ENCODE measurements at places on chromosomes 3 and 15.

GRCh38 chr15:39589815-39590644 lies 9.2 kb downstream of the THBS1 start:
- no peak for DNase-seq

- DNase-seq = no peak
These were observed 60.2 kb downstream of the CORO2B start for GRCh38 chr15:68638953-68639515.

- DNase-seq = no peak
These were observed 72.0 kb upstream of the ADAMTS9 start for GRCh38 chr3:64759811-64760210.

DNA sequence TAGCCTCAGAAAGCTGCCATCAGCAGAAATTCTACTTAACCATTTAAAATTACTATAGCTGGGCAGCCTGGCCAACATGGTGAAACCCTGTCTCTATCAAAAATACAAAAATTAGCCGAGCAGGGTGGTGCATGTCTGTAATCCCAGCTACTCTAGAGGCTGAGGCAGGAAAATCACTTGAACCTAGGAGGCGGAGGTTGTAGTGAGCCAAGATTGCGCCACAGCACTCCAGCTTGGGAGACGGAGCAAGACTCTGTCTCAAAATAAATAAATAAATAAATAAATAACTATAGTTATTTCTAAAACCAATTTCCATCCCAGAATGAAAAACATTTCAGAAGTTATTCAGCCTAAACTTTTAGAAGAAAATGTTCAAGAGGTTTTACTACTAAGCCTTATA lies 25.1 kb downstream of the LRRFIP2 start:
- DNase-seq = no peak

- DNase-seq = no peak
These were observed 53.7 kb upstream of the TRAK1 start for GRCh38 chr3:42037318-42037945.

GRCh38 chr3:61780455-61781228 lies 219.3 kb downstream of the PTPRG start:
- no peak for DNase-seq

DNA sequence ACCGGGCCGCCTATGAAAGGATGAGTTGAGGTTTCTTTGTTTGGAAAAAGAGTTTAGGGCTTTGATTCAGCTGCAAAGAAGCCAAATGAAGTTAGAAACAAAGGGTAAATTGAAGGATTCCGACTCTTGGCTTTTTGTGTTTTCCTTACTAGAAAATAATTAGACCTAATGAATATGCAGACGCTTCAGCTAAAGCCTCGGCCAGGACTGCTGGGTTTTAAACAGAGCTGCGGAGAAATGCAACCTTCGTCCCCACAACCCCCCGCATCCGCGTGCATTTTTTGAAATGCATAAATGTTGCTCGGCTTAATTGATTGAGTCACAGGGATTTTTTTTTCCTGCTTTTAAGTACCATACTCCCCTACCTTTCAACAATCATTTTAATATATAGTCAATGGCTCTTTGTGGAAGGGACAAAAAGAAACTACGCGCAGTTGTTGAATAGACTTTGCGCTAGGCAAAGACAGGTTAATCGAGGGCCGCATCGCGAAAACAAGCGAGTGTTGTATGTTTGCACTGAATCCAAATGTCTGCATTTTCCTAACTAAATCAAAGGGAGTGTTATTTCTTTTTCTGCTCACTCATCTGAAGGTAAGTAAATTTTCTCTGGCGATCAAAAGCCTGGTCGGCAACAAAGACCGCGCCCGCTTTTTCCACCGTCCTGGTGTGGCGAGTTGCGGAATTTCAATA lies 1.3 kb upstream of the ZIC4 start:
- DNase-seq = no peak

DNA sequence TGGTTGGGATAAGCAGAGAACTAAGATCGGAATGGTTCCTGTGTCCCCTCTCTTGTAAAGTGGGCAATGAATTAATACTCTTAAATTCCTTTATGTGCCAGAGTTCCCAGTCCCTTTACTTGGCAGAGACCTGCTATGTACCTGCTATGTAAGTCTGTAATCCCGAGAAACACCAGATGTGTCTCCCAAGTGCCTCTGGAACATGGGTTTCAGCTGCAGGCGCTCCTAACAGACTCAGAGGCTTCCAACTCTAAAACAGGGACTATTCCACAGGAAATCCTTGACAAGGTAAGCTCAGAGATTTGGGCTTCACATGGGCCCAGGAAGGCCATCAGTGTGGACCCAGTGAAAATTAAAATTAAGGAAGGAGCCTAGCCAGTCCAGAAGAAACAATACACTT lies 117.7 kb upstream of the PLCL2 start:
- DNase-seq = no peak

DNA sequence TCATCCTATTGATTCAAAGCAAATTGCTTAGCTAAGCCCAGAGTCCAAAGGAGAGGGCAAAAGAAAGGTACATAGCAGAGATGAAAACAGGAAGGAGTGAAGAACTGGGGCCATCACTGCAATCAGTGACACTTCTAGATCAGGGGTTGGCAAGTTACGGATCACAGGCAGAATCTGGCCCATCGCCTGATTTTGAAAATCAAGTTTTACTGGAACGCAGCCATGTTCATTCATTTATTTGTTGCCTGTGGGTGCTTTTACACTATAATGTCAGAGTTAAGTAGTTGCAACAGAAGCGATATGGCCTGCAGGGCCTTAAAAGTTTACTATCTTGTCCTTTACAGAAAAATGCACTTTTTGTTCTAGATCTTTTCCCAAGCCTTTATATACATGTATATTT lies 271.7 kb upstream of the TOPAZ1 start:
- DNase-seq = no peak

- peak; percentile 40 for DNase-seq
These were observed 45.1 kb downstream of the SEMA5B start for GRCh38 chr3:122982216-122983185.

GRCh38 chr3:179027326-179027900 lies 44.2 kb downstream of the ZMAT3 start:
- DNase-seq = no peak

GRCh38 chr3:194095464-194095863 lies 40.5 kb upstream of the HES1 start:
- no peak for DNase-seq

DNA sequence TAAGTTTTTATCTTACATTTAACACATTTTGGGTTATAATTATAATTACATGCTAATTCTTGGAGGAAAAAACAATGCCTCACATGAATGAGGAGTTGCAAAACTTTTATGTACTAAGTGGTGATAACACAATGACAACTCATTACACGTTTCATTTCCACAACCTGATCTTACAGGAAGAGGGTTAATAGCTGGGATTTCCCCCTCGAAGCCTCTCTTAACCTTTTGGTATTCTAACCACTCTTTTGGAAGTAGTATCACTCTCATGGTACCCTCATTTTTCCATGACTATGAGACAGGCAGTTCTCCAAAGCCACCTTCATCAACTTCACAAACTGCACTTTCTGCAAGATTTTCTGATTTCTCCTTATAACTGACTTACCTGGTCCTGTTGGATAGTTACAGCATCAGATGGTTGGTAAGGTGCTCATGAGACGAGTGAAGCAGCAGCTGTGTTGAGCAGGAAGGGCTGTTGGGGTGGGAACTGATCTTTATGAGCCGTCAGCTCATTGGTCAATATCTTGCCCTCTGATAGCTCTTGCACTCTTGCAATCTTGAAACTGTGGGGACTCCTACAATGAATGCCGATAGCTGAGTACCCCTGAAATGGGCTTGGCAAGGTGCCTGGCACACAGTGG lies 41.6 kb downstream of the ACAN start:
- no peak for DNase-seq

DNA sequence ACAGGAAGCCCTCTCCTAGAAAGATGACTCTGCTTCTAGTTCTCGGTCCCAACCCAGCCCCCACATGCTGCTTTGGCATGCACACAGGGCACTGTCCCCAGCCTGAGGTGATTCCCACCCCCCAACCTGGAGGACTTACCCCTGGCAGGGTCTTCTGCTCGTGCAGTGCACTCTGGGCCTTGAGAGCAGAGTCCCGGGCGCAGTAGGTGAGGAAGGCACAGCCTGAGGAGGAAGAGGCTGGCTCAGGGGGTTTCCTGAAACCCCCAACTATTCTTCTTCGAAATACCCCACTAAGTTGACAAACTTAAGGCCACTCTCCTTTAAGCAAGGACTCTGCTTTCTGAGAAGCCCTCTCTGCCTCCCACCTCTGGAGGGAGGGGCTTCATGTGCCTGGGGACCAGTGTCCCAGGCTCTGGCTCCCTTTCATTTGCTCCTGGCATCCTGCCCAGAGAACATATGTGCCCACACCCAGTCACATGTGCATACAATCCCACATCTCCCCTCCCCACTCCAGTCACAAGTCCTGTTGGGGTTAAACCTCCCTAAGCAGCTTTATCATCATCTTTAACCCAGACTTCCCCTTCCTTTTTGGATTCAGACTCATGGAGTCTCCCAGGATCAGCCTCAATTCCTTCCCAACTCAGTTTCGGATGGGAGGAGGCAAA lies 4.1 kb downstream of the CELF6 start:
- DNase-seq = no peak

DNA sequence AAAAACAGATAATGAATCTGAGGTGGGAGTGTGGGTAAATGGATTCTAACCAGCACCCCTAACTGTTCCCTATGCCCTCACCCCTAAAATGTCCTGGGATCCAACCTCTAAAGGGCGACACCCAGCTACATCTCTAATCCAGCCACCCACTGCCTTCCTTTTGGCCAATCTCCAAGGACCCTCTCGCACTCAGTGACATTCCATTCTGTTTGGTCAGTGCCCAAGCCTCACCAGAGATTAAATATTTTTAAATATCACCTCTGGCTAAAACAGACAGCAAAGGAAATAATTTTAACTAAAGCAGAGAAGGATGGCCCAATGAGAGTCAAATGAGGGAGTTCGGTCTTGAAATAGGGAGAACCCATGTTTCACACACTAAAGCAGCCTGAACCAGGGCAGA lies 19.9 kb upstream of the SCN10A start:
- no peak for DNase-seq

GRCh38 chr3:16112910-16113504 lies 61.5 kb upstream of the GALNT15 start:
- DNase-seq = no peak

DNA sequence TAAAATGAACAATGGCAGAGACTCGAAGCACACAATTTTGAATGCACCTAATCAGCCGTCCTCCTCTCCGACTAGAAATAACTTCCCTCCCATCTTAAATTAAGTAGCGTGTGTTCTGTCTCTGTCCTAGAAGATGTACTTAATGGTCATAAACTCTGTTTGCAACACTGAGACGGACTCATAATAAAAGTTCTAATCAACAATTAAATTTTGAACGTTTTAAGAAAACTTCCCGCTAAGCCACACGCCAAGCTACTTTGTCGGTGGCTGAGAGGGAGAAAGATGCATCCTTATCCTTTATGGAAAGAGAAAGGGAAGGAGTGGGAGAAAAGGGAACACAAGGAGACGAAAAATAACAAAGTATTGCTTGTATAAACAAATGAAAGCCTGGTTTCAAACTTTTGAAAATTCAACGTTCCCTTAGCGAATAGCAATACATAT lies 989 bp downstream of the GNB4 start:
- DNase-seq = no peak

- no peak for DNase-seq
These were observed 183.4 kb downstream of the GREM1 start for GRCh38 chr15:32901192-32901591.

DNA sequence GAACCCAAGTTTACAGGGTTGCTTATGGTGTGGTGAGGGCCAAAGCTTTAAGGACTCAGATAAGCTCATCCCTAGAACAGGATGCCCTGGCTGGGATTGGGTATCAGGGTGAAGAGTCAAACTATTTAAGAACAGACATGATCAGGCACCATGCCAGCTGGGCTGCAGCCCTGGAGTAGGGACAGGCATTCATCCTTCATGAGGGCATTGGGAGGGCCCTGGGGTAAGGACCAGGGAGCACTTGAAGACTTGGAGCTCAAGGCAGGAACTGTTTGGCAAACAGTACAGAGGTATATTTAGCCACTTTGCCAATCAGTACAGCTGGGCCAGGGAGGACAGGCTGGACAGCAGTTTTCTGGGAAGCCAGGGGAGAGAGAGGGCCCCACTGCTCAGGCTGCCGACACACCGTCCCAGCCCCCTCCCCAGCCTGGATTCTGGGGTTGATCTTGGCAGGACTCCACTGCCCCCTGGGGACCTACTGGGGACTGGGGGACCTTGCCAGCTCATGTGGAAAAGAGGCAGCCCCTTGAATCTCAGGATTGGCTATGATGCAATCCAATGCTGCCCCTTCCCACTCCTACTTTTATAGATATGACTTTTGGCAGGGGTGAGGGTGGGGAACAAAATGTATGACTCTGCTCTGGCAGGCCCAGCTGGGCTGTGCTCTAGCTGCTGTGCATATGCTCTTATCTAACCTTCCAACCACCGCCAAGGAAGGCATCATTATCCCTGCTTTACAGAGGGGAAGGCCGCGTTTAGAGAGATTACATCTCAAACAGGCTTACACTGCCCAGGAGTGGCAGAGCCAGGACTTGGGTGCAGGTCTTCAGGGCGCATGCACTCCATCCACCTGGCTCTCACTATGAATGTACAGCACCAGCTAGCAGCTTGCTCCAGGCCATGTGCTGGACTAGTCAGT lies 2.3 kb downstream of the PLA2G4E start:
- DNase-seq = no peak

DNA sequence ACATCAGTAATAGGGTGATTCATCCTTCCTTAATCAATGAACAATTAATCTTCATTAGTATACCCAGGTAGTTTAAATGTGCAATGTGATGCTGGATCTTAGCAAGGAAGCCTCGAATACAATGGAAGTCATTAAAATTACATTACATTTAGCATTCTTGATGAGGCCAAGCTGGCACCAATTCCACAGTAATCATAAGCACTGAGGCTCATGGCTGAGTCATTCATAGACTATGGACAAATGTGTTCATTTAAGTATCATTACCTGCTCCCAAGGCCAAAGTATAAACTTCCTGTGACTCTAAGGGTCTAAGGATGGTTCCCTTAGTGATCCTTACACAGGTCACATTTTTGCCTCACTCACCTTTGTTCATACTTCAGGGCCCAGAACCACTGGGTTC lies 266.4 kb upstream of the CDIN1 start:
- no peak for DNase-seq

DNA sequence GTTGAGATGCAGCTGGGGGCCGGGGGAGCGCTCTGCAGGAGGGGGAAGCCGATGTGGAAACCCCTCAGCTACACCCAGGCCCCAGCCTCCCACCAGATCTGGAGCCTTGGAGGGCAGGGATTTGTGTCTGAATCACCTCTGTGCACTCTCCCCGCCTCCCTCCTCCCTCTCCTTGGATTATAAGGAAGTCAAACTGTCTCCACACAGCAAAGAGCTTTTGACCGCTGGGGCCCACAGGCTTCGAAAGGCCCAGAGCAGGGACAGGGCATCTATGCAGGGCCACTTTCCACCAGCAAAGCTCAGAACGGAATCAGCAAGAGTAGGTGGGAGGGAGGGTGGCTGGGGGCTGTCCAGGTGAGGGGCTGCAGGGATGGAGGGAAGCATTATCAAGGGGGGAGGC lies 68.9 kb downstream of the IQSEC1 start:
- DNase-seq = no peak

- no peak for DNase-seq
These were observed 32.6 kb downstream of the ABCC5 start for GRCh38 chr3:183984749-183985729.

Data from WTC11 (cell line).